ENCODE measurements at places on chromosomes 7 and 10.

DNA sequence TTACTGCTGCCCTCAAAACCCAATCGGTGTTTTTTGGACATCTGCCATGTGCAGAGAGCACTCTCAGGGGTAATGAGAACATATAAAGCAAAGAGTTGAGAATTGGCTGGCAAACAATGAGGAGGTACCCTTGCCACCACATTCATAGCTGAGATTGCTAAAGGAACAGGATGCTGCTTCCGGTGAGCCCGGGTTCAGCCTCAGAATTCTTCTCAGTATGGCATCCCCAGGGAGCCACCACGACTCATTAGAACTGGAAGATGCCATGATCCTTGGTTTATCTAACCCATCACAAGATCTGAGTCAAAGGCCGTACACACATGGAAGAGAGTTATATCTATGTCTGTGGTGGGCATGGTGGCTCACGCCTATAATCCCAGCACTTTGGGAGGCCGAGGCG, 174.4 kb downstream of the ARID5B start:
- no peak for DNase-seq

DNA sequence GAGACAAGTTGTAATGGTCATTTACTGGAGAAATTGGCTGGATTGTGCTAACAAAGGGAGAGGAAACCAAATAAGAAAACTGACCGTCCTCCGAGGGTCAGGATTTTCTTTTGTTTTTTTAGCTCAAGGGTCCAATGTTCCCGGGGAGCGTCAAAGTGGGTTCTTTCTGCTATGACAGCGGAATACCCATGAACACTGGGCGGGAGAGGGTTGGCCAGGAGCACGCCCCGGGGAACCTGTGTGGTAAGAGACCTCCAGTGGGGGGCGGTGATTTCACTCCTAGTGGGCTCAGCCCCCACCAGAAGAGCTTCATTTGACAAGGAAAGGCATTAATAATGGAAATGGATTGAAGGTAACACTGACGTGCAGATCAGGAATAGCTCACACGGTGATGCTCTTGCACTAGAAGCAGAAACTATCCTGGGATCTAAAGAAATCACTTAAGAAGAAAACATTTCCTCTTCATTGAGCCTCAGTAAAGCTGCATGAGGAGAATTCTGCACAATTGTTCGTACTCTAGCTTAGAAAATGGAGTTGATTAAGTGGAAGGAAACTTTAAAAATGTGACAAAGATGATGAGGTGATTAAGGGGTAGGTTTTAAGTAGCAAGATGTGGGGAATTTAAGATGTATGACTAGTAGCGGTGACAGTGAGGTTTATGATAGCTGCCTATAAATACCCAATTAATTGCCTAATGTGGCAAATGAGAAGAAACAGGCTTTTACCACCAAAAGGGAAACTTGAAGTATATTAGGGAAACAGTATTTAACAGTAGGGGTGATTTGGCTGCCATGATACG, 627.2 kb downstream of the SUGCT start:
- DNase-seq = no peak

DNA sequence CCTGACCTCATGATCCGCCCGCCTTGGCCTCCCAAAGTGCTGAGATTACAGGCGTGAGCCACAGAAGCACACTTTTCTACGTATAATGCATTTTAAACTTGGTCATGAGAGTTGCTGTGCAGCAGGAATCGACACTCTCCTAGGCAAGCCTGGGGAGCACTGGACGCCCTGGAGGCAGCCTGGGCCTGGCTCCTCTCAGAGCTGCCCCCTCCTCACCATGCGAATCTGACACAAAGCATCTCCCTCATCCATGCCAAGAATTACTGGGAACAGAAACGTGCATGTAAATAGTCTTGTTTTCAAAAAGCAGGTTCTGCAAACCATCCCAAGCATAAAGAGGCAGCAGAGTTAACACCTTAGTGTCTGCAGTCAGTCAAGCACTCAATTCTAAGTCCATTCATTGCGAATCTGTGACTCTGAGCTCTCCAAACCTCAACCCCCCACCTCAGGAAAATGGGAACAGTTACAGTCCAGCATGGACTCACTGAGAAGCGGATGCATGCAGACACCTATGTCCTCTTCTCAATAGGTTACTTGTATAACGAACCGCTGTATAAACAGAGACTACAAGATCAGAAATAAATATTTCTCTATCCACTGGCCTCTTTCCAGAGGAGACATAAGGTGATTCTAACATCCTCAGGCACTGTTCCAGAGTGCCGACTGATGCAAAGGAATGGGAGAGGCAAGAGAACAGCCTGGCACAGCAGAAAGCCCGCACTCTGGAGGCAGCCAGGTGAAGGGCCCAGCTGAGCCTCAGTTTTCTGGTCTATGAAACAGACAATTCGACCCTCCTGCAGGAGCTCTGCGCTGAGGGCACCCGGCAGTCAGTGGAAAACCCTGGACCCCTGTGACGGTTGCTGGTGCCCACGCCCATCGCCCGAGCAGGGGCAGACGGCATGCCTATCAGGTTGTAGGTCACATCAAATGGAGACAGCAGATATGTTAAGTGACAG, 68.9 kb downstream of the MAD1L1 start:
- no peak for DNase-seq

GRCh38 chr7:82313269-82313668, 130.3 kb downstream of the CACNA2D1 start:
- no peak for DNase-seq

DNA sequence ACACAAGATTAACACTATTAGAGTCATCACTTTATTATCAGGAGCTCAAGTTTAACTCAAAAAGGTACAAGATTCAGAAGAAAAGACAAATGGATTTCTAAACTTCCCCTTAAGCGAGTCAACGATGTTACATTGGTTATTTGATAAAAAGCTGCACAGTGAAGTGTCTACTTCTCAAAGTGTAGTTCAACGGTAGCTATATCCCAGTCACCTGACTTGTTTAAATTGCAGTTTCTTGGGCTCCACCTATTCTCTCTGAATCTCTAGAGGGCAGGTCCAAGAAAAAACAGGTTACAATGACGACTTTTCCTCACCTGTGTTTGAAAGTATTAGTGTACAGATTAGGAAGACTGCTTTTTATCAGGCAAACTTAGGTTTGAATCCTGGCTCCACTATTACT, 16.6 kb downstream of the MINDY3 start:
- no peak for DNase-seq

GRCh38 chr10:3769556-3769955, 15.5 kb downstream of the KLF6 start:
- no peak for DNase-seq

- DNase-seq = no peak
Measured at GRCh38 chr10:87546971-87547413, 42.3 kb downstream of the MINPP1 start.

GRCh38 chr7:3573151-3573550, 272.1 kb downstream of the SDK1 start:
- DNase-seq = no peak

GRCh38 chr10:3452173-3452626, 279.6 kb upstream of the PITRM1 start:
- DNase-seq = no peak

DNA sequence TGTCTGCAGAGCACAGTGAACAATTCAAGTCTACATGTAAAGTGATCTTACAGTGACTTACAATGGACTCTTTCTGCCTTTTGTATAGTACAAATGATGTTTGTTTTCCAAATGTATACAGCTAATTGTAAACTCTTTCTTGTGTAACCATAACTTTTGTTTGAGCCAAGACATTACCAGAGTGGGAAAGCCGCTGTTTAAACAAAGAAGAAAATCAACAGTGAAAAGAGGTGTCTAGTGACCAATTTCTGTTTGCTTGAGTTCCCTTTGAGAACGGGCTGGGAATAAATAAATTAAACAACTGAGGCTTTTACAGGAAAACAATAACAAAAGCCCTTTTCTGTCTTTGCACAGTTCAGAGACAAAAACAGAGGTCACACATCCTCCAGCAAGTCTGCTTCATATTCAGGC, 1163.4 kb downstream of the CNTNAP2 start:
- no peak for DNase-seq

DNA sequence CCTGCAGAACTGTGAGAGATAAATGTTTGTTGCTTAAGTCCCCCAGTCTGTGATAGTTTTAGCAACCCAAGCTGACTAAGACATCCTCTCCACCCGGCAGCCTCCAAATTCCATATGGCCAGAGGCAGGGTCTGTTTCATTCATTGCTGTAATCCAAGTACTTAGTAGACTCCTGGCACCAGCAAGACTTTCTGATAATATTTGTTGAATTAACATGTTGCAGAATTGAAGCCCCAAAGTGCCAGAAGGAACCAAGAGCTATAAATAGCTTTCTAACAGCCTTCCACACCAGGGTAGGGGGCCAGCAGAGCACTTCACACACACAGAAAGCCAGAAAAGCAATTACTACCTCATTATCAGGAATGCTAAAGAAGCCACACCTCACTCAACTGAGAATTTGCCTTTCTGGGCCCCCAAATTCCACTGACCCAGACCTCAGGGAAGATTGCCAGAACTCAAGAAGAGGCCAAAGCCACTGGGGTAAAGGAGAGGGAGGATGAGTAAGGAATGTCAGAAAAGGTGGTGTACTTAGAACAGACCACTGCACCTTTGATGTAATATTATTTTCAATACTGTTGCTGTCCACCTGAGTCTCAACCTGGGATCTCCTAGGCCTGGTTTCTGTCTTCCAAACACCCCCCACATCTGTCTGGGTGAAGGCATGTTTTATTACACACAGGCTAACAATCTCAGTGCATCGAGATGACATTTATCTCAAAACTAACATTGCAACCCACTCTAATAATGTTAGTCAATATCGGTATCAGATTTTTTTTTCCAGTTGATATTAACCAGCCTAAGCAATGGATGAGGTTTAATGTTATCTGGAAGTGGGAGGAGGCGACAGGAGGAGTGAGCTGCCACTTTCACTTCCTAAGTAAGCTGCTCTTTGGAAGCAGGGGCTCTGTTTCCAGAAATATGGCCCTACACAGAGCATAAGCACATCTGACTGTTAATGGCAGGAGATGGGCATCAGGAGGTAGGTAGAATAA, 5.5 kb downstream of the NOD1 start:
- DNase-seq = no peak

DNA sequence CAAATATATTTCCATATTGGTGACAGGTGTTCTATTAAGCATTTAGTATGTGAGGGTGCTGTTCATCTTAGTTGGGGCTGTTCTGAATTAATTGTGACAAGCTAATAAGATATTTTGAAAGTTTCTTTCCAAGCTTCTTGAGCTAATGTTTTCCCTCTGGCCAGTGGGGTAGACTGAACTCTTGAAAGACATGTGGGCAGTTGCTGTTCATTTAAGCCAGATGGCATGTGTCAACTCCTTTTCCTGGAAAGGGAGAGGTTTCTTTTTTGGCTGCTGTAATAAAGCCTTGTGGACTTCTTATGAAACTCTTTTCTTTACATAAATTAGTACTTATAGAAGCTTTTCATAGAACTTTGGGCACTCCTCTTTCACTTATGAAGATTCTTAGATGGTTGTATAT, 21.7 kb downstream of the RAB18 start:
- no peak for DNase-seq

DNA sequence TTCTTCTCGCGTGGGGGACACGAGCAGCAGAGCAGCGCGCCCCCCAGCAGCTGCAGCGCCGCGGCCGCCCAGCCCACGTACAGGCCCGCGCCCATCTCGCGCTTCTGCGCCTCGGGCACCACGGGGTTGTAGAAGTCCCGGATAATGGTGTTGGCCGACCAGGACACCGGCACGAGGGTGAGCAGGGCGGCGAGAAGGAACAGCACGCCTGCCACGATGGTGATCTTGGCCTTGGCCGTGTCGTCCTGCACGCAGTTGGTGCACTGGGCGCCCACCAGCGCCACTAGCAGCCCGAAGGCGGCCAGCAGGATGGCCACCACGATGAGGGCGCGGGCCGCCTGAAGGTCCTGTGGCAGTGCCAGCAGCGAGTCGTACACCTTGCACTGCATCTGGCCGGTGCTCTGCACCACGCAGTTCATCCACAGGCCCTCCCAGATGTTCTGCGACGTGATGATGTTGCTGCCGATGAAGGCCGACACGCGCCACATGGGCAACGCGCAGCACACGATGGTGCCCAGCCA, 529 bp downstream of the CLDN3 start:
- DNase-seq = no peak

GRCh38 chr10:25896421-25896820, 37.6 kb upstream of the MYO3A start:
- no peak for DNase-seq

- DNase-seq = no peak
Measured at GRCh38 chr7:7920481-7920880, 48.1 kb upstream of the GLCCI1 start.

DNA sequence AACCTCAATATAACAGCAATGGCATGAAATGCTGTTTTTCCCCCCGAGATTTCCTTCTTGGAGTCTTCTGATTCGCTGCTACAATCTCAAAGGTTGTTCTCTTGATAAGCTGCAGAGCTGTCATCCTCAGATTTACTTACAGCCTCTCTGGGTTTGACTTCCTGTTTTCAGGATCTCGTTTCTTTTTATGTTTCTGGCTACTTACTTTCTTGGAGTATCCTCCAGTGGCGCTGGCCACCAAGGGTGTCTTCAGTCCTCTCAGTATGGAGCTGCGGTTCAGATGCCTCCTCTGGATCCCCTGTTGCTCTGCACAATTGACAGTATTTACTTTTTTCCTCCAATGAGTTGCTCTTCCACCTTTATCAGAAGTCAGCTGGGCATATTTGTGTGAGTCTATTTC, 152.0 kb upstream of the TMEM72 start:
- DNase-seq = no peak

- DNase-seq = no peak
Measured at GRCh38 chr10:55410415-55410885, 609.4 kb upstream of the PCDH15 start.
